Cardiac muscle cell (in vitro differentiated cells and primary cell): ENCODE measurements at places on chromosomes 5 and 9. TPM values are rescaled to one million over a fixed set of nuclear protein-coding genes. Genes with fewer than 3 reads are reported as not detected.

The PDGFRB gene
- 5.3 and 6.1 TPM in 2 replicates for polyA plus RNA-seq

The FOXD1 gene
- polyA plus RNA-seq: 0.28 TPM in 1 of 2 replicates, not detected in the other

The ADAMTSL2 gene
- polyA plus RNA-seq: 13.6 and 18.4 TPM in 2 replicates

The ANKRD18B gene
- polyA plus RNA-seq: 1.8 and 2.4 TPM in 2 replicates

The EIF4E1B gene
- polyA plus RNA-seq: not detected in 2 replicates
